NCI-H2081 (cell line): ENCODE measurements at places on chromosomes 1 and 21.

GRCh38 chr1:161933592-161934588, 89.8 kb downstream of the OLFML2B start:
- no peak for DNase-seq

DNA sequence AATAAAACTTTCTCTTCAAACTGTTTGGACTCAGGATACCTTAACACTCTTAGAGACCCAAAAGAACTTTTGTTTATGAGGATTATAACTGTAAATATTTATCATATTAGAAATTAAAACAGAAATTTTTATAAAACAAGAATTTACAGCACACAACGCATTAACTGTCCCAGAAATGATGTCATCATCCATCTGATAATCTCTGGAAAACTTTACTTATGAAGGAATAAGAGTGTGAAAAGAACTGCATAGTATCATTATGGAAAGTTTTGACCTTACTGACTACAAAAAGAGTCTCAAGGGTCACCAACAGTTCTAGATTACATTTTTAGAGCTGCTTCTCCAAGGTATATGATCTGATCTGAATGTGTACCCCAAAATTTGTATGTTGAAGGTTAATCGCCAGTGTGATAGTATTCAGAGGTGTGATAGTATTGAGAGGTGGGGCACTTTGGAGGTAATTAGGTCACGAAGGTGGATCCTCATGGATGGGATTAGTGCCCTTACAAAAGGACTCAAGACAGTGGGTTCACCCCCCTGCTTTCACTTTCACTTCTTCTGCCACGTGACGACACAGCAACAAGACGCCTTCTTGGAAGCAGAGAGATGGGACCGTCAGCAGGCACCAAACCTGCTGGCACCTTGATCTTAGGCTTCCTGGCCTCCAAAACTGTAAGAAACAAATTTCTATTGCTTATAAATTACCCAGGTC, 95.7 kb upstream of the NR5A2 start:
- no peak for DNase-seq

DNA sequence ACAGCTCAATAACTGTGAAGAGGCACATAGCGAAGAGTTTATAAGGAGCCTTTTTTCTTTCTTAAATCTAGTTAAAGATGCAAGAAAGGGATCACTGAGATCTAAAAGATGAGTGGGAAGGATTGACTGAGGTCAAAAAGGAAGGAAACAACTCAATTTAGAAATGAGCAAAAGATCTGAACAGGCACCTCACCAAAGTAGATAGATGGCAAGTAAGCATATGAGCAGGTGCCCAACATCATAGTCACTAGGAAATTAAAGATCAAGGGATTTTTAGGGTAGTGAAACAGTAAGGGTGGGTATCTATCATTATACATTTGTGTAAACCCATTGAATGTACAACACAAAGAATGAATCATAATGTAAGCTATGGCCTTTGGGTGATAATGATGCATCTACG, 44.6 kb upstream of the CSF1 start:
- DNase-seq = no peak

DNA sequence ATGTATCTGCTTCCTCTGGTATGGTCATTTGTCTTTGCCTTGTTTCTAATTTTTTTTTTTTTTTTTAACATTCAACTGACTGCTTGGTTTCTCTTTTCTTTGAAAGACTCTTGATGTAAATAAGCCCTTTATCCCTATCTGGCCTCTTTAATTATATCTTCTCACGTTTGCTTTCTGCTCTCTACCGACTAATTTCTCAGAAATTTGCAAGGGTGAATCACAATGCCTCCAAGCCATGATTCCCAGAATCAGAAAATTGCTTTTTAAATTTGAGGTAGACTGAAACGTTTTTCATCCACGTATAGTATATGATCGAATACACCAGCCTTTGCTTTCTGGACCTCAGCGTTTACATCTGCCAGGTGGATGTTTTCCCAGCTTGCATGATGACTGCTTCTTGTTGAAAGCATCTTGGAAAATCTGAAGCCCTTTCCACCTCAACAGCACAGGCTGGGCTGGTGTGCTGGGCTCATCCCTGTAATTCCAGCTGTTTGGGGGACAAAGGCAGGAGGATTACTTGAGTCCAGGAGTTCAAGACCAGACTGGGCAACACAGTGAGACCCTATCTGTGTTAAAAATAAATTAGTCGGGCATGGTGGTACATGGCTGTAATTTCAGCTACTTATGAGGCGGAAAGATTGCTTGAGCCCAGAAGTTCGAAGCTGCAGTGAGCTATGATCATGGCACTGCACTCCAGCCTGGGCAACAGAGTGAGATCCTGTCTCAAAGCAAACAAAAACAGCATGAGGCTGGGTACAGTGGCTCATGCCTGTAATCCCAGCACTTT, 35.0 kb upstream of the GPR137B start:
- no peak for DNase-seq

- peak; percentile 60 for DNase-seq
Observed at GRCh38 chr1:234608911-234609690, 877 bp downstream of the IRF2BP2 start.

- DNase-seq = no peak
Observed at GRCh38 chr1:205072881-205073280, 11.4 kb downstream of the TMEM81 start.

DNA sequence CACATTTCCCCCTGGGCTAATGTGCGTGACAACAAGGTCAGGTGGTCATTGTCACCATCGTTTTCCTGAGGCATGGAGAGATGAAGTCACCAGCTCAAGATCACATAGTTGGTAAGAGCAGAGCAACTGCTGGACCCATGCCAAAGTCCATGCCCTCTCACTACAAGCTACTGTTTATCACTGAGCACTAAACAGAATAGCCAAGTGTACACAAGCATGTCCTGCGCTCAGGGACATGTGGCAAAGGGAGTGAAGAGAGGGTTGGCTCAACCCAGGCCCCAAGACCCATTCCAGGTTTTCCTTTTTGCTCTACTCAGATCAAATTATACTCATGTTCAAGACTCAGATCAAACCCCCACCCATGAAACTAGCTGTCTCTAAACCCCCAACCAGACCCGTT, 20.8 kb downstream of the LRRC52 start:
- DNase-seq = no peak

DNA sequence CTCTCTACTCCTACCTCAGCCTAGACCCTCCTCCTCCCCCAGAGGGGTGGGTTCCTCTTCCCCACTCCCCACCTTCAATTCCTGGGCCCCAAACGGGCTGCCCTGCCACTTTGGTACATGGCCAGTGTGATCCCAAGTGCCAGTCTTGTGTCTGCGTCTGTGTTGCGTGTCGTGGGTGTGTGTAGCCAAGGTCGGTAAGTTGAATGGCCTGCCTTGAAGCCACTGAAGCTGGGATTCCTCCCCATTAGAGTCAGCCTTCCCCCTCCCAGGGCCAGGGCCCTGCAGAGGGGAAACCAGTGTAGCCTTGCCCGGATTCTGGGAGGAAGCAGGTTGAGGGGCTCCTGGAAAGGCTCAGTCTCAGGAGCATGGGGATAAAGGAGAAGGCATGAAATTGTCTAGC, 21.6 kb upstream of the VPS13D start:
- no peak for DNase-seq

DNA sequence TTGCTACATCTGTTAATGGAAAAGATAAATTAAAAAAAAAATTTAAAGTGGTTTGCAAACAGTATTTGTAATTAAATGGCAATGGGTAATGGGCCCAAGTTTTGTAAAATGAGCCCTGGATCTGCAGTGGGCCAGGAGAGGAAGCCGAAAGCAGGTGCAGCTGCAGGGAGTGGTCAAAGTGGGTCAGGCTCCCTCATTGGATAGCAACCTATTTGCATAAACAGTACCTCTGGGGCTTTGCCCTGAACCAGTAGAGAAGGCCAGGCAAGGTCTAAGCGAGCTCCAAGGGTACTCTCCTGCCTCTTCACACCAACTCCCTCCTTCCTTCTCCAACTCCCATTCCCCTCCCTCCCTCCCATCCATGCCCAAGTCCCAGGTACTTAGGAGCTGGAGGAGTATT, 138.9 kb downstream of the HMGB4 start:
- DNase-seq = no peak

GRCh38 chr1:101241485-101242225, 4.8 kb downstream of the S1PR1 start:
- DNase-seq = no peak

DNA sequence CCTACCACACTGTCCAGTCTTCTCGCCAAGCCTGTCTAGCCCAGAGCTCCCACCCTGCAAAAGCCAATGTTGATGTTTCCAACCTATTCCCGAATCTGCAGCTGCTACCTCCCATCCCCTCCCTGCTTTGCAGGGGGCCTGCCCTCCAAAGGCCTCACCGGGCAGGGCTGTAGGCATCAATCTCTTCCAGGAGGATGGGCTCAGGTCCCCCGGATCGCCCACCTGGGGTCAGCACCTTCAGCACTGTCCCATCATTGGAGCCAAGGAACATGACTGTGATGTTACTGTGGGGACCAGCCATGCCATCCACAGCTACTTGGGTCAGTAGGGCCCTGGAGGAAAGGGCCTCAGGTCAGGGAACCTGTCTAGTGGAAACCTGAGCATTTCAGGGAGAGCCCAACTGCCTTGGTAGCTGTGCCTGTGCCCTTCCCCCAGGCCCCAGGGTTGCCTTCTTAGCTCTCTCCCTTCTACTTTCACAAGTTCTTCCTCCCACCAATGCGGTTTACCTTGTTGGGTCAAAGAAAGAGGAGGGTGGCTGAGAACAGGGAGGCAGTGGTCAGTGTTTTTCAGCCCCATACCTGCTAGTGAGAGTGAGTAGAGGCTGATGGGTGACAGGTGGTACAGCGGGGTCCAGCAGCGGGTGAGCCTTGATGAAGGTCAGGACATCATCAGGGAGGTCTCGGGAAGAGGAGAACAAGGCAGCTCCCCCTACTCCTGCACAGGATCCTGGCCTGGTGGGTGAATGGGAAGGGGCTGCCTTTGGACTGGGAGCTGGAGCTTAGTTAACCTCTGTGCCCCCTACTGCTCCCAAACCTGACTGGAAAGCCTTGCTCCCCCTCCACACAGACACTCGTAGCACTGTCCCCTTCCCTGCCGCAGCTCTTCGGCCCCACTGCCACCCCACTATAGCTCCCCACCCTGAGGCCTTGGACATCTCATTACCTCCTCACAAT, 10.7 kb downstream of the SEMA6C start:
- no peak for DNase-seq

DNA sequence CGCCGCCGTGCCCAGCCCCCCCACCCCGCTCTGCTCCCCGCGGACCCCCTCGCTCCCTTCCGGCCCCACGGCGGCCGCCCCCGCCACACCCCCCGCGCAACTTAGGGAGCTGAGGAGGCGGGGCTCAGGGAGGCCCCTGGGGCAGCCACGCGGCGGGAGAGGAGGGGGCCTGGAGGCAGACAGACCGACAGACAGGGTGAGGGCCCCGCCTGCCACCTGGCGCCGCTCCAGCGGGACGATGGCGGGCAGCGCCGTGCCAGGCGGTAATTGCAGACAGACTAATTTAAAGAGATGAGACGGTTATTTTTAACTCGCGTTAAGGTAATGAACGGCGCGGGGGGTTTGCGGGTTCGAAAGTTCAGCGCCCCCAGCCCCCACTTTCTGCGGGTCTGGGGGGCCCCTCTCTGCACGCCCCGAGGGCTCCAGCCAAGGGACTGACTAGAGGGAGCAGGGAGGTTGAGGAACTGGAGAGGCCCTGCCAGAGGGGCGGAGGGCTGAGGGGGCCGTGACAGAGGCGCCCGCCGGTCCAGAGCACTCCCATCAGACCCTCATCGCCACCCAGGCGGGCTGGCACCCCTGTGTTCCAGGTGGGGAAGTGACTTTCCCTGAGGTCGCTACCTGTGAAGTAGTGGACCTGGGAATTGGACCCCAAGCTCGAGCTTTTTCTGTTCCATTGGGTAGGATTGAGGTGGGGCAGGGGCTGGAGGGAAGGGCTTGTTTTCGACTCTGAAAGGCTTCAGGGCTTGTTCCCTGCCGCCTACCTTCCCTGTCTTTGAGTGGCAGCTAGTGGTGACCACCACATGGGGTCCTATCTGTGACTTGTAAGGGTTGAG, 5.4 kb downstream of the FOXO6 start:
- peak; percentile 97 for DNase-seq

DNA sequence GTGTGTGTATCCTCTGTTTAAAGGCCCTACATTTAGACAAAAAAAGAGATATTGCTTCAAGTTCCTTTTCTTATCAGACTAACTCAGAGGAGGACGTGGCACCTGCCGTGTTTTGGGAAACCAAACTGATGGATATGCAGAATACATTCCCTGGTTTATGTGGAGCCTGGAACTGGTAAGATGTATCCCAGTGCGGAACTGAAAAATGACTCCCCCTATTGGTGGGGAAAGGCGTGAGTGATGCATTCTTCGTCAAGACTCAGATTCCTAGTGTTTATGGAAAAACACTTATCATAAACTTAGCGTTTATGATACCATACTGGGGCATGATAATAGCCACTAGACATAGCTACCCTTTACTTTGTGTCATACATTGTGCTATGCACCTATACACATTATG, 154.2 kb downstream of the ZNF326 start:
- no peak for DNase-seq

DNA sequence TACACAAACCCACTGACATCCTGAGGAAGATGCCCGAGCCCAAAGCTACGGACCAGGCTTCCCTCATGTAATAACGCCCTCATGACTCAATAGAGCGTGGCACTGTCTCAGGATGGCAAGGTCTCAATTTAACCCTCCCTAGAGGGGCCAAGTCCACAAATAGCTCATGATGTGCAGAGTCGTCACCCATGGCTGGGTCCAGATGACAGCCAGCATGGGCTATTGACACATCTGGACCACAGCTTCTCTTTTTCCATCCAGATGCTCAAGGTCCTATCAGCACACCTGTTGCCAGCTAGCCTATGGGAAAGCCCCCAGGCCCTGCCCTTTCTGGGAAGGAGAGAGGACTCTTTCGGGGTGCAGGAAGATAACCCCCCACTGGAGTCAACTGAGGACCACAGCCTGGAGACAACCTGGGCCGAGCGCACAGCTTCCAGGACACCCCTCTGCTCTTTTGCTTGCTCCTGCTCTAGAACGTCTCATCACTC, 2.8 kb downstream of the LAPTM5 start:
- no peak for DNase-seq

GRCh38 chr1:240912821-240913220, 300.9 kb upstream of the GREM2 start:
- DNase-seq = no peak

- no peak for DNase-seq
Observed at GRCh38 chr1:226569879-226570547, 21.4 kb downstream of the STUM start.

DNA sequence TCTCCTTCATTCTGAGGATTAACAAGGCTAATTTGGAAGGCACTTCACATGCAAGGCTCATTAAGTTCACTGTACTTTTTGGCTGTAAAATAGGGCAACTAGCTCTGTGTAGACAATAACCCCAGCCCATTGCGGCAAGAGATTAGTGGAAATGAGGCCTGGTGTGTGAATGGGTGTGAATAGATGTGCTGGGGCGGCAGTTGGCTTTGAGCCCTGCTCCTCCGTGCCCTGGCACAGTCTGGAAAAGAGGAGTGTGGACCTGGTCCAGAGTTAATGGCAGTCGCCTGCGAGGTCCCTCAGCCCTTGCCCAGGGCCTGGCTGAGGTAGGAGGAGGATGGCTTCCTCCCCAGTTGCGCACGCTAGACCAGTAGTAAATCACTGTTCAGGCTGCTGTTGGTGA, 4.8 kb downstream of the KISS1 start:
- DNase-seq = peak; percentile 43

- no peak for DNase-seq
Observed at GRCh38 chr1:46130606-46131005, 1.8 kb downstream of the PIK3R3 start.
